ENCODE measurements at places on chromosomes 1 and 21.

DNA sequence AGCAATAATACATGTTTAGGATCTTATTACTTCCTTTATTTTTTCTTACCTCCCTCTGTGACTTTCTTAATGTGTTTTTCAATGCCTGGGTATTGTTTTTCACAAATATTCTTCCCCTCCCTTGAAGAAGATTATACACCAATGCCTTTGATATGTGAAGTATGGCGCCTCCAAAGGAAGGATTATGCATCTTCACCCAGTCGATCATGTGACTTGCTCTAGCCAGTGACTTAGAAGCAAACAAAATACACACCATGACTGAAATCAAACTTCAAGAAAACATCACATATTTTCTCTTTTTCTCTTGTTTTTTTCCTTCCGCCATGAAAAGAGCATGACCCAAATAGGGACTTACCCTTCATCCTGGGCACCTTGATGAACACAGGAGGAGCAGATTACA lies 297.1 kb downstream of the NCAM2 start:
- no peaks in the 10 kb centered on the region for H3K4me1 ChIP-seq
- DNase-seq: no peak
- H3K4me3 ChIP-seq: no peak overlapping the region
- no peak overlapping the region for H3K27ac ChIP-seq

GRCh38 chr1:221768444-221769066 lies 26.7 kb upstream of the DUSP10 start:
- no peaks in the 10 kb centered on the region for H3K4me1 ChIP-seq
- H3K4me3 ChIP-seq: no peak overlapping the region
- no peak overlapping the region for H3K27ac ChIP-seq

- no peaks in the 10 kb centered on the region for H3K27me3 ChIP-seq
- H3K27ac ChIP-seq: no peak overlapping the region
- H3K4me1 ChIP-seq: no peaks in the 10 kb centered on the region
- no peaks in the 10 kb centered on the region for H3K36me3 ChIP-seq
Observed at GRCh38 chr21:42473498-42474042, 22.5 kb downstream of the RSPH1 start.

GRCh38 chr1:1422465-1423244 lies 1.6 kb upstream of the ANKRD65 start:
- H3K4me1 ChIP-seq: no peaks in the 10 kb centered on the region
- H3K27ac ChIP-seq: no peak overlapping the region
- no peak overlapping the region for H3K4me3 ChIP-seq
- H3K27me3 ChIP-seq: peaks cover 2% of the 10 kb centered on the region
- no peaks in the 10 kb centered on the region for H3K36me3 ChIP-seq

- H3K27me3 ChIP-seq: no peaks in the 10 kb centered on the region
- H3K36me3 ChIP-seq: no peaks in the 10 kb centered on the region
- peak overlapping the region; percentile 88 for H3K4me3 ChIP-seq
Observed at GRCh38 chr1:92786111-92786901, 1.4 kb upstream of the EVI5 start.

Data from psoas muscle (tissue), 8 donors.